ENCODE measurements at places on chromosomes 3 and 15.
A peak's percentile ranks its signal among the peaks of the same experiment; 100 is the strongest.

DNA sequence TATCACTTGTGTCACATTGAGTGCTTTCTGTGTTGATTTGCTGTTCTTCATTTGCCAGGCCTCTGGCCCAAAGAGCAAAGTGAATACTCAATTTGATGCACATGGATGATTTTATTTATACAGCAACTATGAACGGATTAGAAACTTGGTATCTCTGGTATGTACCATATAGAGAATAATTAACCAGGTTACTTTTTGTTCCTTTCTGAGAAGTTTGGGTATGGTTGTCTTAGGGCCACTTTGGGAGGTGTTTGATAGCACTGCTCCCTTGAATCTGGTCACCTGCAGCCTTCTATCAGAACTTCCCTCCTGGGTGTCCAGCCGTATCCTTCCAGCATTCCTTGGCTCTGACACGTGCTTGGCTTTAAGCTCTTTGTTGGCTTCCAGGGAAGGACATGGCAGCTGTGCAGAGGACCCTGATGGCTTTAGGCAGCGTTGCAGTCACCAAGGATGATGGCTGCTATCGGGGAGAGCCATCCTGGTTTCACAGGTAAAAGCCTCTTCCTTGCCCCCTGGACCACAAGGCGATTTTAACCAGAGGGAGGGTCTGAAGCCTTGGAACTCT is 12.7 kb downstream of the TAGLN3 start:
- no peak for DNase-seq

DNA sequence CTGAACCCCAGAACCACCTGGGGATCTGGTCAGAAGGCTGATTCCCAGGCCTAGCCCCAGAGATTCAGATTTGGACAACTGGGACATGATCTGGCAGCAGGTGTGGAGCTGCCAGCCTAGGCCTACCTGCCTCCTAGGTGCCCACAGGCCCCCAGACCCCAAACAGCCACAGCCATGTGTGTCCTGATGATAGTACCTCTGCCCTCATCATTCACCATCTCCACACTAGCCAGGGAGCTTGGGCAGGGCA is 34.7 kb downstream of the HMCES start:
- DNase-seq = no peak

DNA sequence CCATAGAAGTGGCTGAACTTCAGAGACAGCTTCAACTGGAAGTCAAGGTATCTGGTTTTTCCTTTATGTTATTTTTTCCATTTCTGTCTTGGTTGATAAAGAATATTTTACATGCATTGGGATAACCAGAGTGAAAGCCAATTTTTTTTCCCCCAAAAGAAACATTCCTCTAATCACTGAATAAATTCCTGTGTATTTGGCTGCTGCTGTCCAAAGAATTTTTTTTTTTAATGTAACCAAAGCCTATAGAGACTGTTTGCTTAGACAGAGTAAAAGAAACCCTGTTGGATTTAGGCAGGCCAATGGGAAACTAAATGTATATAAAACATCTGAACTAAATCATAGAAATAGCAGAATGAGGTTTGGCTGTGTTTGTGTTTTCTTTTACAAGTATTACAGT is 75.2 kb downstream of the CGNL1 start:
- DNase-seq = no peak

DNA sequence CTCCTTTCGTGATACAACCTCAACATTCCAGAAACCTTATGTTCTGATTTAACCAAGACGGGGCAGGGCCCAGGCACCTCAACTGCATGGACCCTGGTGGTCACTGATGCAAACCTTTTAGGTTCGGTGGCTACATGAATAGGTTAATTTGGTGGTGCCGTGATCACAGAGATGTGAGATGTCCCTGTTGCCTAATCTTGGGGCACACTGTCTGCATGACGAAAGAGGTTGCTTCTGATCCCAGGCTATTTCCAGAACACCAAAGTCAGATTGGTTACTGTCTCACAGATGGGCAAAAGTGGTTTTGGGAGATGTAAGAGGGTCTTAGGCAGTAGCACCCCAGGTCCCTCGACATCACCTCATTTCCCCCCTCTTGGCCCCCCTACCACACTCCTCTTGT is 4.0 kb upstream of the CCR1 start:
- DNase-seq = no peak

GRCh38 chr3:141482245-141482922 is 4.4 kb upstream of the RASA2 start:
- peak; percentile 93 for DNase-seq

GRCh38 chr15:36090286-36090946 is 489.0 kb upstream of the CDIN1 start:
- DNase-seq = no peak

DNA sequence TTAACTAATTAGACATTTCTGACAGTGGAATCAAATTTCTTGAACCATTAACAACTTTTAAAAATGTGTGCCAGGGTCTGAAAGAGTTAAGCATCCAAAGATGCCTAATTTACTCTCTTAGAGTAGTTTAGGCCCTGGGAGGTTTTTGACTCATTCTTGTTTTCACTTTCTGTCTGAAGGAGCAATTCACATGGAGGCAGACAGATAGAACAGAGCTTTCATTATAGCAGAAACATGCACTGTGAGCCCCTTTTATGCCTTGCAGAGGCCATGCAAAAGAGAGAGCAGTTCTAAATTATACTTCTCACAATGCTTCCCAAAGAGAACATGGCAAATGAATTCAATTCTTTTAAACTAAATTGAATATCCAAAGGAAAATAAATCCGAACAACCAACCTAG is 554.8 kb downstream of the MFSD1 start:
- DNase-seq = no peak

DNA sequence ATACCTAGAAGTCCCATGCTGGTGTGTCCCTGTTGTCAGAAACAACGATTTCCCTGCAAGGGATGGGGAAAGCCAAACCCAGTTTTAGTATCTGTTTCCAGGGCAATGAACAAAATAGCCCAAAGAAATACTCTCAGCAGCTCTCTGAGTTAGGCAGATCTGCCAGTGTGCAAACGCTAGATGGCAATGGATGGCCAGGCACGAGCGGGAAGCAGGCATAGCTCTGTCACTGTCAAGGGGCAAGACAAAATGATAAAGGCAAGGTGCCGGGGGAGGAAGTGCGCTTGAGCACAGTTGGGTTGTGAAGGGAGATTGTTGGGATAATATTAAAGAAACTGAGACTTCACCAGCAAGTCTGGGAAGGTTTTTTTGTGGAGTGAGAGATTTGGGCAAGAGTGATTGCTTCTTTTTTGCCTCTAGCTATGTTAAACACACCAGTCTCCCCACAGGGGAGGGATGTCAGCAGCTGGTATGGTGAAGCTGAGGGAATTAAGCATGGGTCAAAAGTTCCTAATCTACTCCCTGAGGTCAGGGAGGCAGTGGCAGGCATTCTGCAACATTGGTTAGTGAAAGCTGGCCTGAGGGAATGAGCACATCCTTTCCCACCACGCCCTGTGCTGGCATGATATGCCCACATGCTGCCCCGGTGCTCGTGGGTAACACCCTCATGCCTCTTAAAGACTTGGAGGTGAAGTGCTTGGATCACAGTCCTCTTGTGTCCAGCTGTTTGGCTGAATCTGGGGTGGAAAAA is 117.5 kb downstream of the PDCD6IP start:
- DNase-seq = peak; percentile 16

DNA sequence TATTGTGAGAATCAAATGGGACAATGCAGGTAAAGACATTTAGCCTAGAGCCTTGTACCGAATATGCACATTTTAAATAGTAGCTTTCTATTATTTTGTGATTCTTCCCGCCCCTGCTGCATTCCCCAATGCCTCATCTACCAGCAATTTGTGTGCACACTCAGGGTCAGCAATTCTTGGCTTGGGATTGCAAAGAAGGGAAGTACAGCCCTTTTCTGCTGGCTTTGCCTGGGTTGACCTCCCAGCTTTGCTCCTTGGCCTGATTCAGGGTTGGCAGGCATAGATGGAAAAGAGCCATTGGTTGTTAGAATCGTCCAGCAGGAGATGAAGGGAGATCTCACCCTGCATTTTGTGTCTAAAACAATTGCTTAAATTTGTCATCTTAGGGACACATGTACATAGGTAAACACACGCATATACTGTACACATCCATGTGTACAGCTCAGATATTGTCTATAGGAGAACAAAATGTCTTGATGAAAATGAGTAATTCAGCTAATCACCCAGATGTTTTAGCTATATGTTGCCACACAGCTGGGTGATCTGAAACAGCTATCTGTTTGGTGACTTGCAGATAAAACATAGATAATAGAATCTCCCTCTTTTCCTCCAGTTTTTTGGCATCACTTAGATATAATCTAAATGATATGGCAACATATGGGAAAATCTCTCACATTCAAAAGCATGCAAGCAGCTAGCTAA is 340.9 kb upstream of the TBL1XR1 start:
- peak; percentile 53 for DNase-seq

DNA sequence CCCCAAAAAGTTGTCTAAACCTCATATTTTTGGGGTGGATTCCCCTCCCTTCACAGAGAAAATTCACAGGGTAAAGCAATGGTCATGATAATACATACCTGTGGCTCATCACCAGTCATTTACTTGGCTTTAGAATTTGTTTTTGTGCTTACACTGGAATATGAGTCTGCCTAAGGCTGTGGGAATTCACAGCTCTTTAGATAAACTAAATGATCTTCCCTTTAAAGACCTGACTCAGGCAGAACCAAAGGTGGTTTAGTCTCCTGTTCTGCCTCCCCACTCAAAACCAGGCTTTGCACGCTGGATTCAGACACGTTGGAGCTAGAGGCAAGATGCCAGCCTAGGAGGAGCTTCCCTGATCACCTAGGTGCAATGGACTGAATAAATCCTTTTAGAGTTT is 40.3 kb upstream of the BNC1 start:
- no peak for DNase-seq

- DNase-seq = no peak
These were observed 60.0 kb downstream of the ZNF385D start for GRCh38 chr3:21691036-21691435.

- DNase-seq = no peak
These were observed 25.1 kb upstream of the CDCP1 start for GRCh38 chr3:45171283-45171682.

DNA sequence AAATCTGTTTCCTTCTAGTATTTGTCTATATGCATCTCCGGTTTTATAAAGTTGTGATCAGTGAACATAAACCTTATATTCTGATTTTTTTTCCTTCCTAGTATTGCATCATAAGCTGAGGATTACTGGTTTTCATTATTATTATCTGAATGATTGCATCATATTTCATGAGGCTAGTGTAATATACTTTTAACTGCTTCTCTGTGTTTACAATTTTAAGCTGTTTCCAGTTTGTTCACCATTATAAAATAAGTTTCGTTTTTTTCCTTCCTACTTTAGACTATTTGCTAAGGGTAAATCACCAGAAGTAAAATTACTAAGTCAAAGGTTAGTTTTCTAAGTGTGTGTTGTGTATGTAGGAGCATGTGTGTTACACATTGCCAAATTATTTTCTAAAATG is 20.2 kb downstream of the SEMA6D start:
- DNase-seq = no peak

GRCh38 chr3:102643546-102643945 is 208.7 kb downstream of the ZPLD1 start:
- DNase-seq = no peak

GRCh38 chr3:185789891-185790830 is 34.7 kb downstream of the IGF2BP2 start:
- DNase-seq = no peak

GRCh38 chr3:46349484-46350261 is 4.2 kb upstream of the CCR2 start:
- DNase-seq = no peak

- DNase-seq = no peak
These were observed 10.1 kb downstream of the SCN10A start for GRCh38 chr3:38805765-38806386.

GRCh38 chr3:98777801-98778220 is 14.7 kb downstream of the ST3GAL6 start:
- peak; percentile 24 for DNase-seq

DNA sequence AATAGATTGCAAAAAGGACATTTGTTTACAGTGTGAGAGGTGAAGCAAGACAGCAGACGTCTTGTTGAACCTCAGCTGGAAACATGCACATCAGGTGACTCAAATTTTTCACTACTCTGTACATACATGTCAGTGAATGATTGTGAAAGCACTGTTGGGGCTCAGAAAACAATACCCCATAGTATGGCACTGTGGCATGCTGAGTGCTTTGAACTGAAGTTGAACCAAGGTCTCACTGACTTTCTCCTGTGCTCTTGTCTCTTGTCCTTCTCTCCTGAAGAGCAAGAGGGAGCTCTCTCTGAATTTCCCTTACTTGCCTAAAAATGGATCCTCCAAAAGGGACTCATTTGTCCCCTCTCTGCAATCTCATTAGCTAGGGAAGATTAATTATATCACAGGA is 24.5 kb upstream of the NEDD4 start:
- DNase-seq = no peak

DNA sequence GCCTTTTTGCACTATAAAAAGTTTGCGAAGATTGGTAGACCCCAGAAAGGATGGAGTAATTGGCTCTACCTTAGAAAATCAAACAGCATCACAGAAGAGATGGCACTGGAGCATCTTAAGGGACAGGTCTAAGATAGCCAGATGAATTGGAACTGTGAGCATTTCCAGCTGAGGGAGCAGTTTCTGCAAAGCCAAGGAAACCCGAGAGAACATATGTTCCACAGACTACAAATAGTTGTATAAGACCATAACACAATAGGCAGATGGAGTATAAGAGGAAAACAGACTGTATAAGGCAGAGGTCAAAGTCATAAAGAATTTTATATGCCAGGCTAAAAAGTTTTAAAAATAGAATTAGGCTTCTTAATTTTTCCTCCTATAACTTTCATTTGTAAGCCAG is 46.0 kb downstream of the TSC22D2 start:
- DNase-seq = no peak

Measured in GM04503 (cell line).